Fibroblast of skin of right quadriceps (primary cell): ENCODE measurements at places on chromosomes 5 and 9.

DNA sequence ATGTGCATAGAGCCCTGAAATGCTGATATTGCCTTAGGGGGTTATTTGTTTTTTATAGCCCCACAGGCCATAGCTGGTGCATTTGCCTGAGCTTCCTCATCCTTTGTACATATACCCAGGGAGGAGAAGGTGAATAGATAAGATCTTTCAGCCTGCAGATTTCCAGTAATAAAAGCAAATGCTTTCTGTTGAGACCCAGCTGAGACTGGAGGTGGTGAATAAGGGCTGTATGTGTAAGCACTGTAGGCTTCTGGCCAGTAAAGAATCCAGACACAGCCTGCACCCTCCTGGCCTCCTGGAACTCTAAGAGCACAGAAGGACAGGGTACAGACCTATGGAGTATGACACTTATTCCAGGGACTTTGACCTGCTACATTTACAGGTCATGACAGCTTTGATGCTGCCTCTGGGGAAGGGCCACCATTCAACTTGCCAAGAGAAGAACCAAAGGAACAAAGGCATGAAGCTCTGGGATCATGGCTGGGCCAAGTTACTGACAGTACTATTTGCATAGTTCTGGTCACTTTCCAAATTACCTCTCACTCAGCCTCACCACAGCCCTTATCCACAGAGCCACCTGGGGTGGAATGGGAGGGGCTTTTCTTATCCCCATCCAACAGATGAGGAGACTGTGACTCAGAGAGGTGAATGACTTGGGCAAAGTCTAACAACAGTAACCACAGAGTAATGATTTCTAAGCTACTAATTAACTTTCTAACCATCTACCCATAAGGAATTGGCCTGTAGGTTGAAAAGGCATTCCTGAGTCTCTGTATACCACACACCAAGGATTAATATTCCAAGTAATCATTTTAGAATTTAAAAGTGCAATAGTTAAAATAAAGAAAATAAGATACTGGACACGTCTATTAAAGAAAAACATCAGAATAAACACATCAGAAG lies 604.5 kb upstream of the KLF4 start:
- DNase-seq = no peak

- DNase-seq = no peak
These were observed 24.7 kb downstream of the TPPP start for GRCh38 chr5:668283-668995.

- DNase-seq = no peak
These were observed 26.2 kb downstream of the GOLPH3 start for GRCh38 chr5:32147959-32148358.

DNA sequence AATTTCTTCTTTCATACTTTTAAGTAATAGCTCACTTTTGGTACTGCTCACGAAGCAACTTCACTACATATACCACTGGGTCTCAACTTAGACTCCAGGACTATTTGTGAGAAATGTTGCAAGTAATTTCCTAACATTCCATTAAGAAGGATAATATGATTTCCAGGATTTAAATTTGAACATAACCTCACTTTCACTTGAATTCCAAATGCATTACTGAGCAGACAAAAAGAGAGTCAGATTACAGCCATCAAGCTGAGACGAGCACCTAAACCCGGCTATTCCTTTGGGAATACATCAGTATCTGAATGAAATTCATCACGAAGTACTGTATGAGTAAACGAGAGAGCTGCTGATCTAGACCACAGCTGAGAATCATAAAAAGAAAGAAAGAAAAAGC lies 47.3 kb downstream of the LIFR start:
- peak; percentile 94 for DNase-seq

DNA sequence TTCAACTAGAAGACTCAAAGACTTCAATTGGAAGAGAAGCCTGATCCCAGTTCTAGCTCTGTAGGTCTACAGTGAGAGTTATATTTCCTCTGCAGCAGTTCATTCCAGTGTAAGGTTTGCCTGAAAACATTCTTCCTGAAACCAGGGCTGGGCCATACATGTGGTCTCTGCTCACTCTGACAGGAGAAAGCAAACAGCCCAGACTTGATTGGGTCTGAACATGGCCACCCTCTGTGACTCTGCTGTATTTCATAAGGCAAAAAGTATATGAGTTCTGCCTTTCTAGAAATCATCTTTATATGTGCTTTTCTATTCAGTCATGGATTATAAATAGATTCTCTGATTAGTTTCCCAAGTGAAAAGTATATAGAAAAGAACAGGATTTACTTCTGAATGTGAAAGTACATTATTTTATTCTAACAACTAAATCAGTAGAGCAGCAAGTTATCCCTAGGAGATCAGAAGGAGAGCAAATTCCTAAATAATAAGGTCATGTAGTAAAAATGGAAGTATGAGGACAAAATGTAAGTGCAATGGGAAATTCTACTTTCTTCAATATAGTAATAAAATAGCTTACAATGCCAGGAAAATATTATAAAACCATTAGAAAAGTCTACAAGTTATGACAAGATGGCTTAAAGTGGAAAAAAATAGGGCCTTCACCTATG lies 144.3 kb downstream of the EFNA5 start:
- DNase-seq = peak; percentile 11

GRCh38 chr5:134547579-134547978 lies 22.1 kb downstream of the JADE2 start:
- DNase-seq = peak; percentile 65

DNA sequence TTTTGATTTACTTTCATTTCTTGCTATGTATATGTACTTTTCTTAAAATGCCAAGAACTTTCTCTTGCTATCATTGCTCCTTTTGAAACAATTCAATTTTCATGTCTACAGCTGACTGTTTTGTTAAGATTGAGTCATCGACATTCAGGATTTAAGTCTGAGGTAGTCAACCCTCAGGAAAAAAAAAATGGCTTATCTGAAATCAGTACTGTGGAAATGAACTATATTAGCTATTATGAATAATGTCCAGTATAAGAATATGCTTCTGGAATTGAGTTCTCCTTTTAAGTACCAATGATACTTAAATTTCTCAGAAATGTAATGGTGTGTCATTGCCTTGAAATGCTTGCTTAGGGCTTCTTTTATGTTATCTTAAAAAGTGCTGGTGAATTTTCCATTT lies 37.9 kb downstream of the TNFAIP8 start:
- peak; percentile 67 for DNase-seq

DNA sequence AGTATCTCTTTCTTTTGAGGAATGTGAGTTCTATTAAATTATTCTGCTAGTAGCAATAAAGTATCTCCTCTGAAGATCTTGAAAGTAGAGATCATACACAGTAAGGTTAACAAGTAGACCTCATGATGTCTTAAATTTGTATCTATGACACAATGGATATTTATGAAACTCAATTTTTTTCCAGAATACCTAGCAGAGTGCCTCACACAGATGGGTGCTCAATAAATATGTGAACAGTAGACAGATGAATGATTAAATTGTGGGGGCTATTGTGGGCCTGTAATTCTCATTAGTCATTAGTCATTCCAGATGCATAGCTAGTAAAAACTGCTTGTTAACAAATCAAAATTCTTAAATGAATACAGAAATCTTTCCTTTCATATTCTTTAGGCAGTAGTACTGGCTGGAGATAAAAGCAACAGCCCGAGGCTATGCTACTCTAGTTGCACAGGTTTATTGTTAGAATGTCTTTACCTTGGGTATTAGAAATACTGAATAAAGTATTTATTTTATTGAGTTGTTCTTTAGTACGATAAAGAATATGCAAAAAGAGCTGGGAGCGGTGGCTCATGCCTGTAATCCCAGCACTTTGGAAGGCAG lies 22.0 kb downstream of the CHD1 start:
- DNase-seq = peak; percentile 16

DNA sequence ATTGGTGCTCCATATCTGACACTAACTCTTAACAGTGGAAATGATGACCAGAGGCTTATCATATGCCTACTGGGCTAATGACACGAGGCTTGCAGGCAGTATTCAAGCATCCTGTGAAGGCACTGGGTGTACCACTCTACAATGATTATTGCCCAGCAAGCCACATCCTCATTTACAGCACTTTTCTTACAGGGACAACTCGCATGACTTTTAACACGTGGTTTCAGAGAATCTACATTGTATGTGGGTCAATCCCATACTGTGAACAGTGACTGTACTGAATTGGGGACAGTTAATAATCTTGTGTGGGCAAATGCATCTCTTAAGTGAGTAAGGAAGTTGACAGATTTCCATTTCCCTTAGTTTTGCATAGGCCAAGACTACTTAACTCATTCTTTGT lies 260.0 kb downstream of the TRPM3 start:
- no peak for DNase-seq

DNA sequence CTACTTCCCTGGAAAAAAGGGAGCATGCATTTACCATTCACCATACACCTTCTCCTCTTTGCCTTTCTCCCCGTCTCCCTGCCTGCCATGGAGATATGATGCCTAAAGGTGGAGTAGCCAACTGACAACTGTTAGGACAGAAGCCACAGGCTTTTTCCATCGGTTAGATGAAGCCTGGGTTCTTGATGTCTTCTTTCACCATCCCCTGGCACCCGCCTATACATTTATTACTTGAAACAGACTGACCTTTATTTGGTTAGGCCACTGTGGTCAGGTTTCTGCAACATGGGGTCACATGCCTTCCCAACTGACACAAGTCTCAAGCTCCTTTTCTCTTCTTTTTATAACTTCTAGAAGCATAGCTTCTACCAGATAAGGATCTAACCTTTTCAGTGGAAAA lies 7.1 kb downstream of the LCP2 start:
- DNase-seq = no peak

GRCh38 chr5:69167493-69167855 lies 524 bp downstream of the CCNB1 start:
- peak; percentile 2 for DNase-seq

- DNase-seq = no peak
These were observed 85.4 kb downstream of the YTHDC2 start for GRCh38 chr5:113598926-113599325.

DNA sequence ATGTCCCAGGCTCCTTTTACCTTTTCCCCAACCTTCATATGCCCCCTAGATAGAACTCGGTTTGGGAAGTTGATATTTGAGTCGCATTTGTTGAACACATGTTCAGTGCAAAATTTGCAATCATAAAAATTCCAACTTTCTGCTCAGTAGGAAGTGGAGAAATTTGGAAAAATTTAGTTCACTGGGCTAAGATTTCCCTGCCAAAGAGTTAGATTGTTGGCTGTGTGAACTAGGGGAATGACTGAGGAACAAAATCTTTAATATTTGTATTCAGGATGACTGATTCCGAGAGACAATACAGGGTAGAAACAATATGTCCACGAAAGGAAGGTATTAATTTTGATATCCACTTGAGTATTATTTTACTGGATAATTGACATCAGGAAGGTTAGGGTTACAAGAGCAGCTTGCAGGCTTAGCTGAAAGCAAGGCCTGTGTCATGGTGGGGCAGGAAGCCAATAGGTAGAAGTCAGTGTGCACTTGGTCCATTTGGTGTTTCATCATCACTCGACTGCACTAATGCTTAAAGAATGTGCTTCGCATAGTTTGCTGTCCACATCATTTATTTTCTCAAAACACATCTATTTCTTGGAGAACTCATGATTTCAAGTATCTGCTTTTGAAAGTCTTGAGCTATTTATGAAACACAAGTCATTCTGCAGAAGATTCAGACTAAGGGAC lies 59.4 kb upstream of the GNA14 start:
- DNase-seq = peak; percentile 97

- DNase-seq = no peak
These were observed 1.6 kb downstream of the SH2D3C start for GRCh38 chr9:127776924-127777289.

DNA sequence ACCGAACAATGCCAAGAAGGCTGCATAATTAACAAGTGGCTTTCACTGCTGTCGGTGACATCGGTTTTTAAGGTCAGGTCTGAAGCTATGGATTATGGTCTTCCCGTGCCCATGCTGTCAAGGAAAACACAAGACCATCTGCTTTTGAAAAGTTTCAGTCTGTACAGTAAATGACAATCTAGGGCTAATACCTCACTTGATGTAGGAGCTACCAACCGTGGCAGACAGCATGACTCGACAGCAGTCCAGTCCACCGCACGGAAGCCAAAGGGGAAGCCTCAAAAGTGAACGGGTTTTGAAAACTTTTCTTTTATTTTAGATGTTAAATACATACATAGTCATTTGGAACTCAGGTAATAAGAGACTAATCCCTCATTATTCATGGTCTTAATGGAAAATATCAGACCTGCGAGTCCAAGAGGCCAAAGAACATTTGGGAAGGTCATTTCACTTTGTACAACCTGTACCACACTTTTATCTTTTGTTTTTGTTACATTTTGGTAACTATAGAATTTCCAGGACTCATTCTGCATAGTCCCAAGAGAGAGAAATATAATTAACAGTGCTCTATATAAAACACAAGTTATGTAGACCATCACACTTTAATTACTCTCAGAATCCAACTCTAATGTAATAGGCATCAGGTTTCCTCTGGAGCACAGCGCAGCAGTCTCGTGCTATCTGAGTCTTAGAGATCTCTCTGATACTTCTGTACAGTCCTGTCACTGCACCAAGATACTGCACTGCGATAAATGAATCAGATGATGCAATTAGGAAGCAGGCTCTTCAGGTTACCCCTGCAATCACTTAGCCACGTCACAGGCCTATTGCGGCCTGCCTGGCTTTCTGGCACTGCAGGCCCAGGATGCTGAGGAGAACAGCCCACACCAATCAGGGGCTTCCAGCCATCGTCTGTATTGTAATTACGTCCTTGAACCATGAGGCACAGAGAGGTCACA lies 184.9 kb downstream of the FANCC start:
- DNase-seq = peak; percentile 76

DNA sequence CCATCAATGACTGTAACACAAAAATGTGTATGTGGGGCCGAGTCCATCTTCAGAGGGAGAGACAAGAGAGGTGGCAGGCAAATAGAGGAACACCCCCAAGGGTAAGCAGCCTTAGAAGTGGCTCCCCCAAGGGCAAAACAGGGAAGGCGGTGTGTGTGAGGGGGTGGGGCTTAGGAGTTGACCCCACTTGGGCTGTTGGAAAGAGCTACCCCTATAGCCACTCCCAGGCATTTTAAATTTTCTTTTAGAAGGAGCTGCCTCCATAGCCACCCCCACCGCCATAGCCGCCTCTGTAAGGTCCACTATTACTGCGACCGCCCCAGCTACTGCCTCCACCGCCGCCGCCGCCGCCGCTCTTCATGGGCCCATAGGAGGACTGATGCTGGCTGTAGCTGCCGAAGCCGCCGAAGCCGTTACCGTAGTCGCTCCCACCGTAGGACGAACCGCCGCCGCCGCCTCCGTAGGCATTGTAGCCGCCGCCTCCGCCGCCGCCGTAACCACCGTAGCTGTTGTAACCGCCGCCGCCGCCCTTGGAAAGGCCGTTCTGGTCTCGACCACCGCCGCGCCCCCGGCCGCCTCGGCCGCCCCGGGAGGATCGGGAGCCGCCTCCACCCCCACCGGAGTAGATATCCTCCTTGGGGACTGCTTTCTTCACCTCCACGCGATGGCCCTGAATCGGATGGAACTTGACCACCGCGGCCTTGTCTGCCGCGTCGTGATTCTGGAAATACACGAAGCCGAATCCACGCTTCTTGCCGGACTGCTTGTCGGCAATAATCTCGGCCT lies 1.1 kb downstream of the HNRNPA0 start:
- DNase-seq = peak; percentile 25

DNA sequence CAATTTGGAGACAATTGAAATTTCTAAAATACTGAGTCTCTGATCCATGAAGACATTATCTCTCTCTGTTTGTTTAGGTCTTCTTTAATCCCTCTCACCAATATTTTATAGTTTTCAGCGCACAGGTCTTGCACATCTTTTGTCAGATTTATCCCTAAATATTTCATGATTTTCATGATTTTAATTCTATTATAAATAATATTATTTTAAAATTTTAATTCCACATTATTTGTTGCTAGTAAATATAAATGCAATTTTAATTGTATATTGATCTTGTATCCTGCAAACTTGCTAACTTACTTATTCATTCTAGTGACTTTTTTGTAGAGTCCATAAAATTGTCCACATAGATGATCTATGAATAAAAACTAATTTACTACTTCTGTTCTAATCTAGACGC lies 112.6 kb upstream of the TNPO1 start:
- DNase-seq = no peak
